A549 treated with dexamethasone at 1 μM for 4 hours (cell line): ENCODE measurements at places on chromosomes 16 and 17. TPM values are rescaled to one million over a fixed set of nuclear protein-coding genes. Genes with fewer than 3 reads are reported as not detected.

CNTNAP1 gene
- 3.8 to 6.0 TPM (median 5.8 TPM) in 5 replicates for total RNA-seq

ARHGDIG gene
- total RNA-seq, result 2.6 to 3.1 TPM (median 2.8 TPM) in 5 replicates

TP53TG3F gene
- 0.05 to 0.22 TPM (median 0.07 TPM) in 5 replicates for total RNA-seq

ASPHD1 gene
- total RNA-seq, result 15.9 to 21.5 TPM (median 20.0 TPM) in 5 replicates

MED13 gene
- total RNA-seq, result 16.0 to 29.7 TPM (median 27.0 TPM) in 5 replicates

PTX4 gene
- total RNA-seq, result not detected in 5 replicates

RCVRN gene
- total RNA-seq, result not detected in 5 replicates

KRT24 gene
- total RNA-seq, result not detected in 5 replicates

SCNN1B gene
- total RNA-seq, result 0.50 to 0.86 TPM (median 0.67 TPM) in 5 replicates

GTF3C1 gene
- 54.6 to 76.3 TPM (median 72.0 TPM) in 5 replicates for total RNA-seq

KRTAP1-1 gene
- total RNA-seq, result not detected in 5 replicates

MFAP4 gene
- 0.12 to 0.14 TPM (median 0.14 TPM) in 3 of 5 replicates, not detected in the others for total RNA-seq

ECI1 gene
- 47.2 to 75.5 TPM (median 70.7 TPM) in 5 replicates for total RNA-seq

HP gene
- total RNA-seq, result not detected in 5 replicates
